ENCODE measurements at places on chromosomes 7 and 10.

DNA sequence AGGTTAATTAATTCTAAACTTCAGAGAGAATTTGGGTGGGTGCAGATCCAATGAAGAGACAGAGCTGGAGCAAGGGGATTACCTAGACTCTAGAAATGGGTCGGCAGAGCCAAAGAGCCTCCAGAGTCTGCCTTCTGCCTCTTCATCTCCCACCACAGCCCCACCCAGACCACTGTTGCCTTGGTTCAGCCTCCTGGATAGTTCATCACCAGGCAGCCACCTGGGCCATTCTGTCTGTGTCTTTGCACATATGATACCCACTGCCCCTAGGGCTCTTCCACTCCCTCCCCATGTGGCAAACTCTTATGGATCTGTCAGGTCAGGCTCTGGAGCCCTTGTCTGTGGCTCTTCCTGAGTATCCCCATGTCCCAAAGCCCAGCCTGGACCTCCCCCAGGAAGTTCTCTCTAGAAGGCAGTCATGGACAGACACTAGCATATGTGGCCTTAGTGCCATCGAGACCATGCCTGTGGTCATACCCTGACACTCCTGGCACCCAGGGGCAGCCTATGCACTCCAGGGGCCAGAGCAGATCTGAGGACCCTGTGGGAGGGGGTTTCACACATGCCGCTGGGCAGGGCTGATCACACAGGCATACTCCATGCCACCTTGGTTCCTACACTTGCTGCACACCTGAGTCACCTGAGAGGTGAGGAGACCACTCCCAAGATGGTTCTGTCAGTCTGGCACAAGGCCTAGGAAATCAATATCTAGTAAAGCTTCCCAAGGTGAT, 41.6 kb downstream of the FRMPD2 start:
- no peak for DNase-seq

GRCh38 chr10:68938117-68938516, 17.9 kb upstream of the DDX21 start:
- no peak for DNase-seq

DNA sequence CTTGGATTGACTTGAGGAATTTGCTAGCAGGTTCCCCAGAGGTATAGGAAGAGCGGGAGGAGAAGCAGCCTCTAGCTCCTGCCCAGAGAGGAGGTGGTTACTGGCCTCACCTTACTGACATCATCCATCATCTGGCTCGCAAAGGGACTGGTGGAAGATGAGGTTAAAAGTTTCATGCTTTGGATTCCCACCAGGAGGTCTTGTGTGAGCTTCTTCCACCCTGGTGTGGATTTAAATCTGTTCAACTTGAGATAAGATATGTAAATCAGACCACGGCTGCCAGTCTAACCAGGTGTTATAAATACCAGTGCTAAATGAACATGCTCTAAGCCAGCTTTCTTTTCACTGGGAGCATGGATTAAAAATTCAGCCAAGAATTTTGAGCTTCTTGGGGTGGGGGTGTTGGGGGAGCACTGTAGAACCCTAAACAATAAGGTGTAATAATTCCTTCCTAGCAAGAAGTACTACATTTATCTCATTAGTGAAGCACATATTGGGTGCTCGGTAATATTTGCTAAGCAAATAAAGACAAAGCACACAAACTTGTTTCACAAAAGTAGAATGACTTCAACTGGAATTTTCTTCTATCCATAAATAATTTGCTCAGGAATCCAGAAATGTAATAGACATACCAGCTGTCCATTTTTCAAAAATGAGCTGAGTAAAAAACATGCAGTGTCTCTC, 7.8 kb downstream of the PROSER2 start:
- DNase-seq, result no peak

- DNase-seq, result no peak
Measured at GRCh38 chr7:92924800-92925199, 88.4 kb upstream of the CDK6 start.

GRCh38 chr10:116712989-116713543, 29.3 kb downstream of the HSPA12A start:
- no peak for DNase-seq

GRCh38 chr7:69568266-69568665, 30.0 kb upstream of the AUTS2 start:
- no peak for DNase-seq

GRCh38 chr10:123180101-123181090, 26.2 kb downstream of the BUB3 start:
- DNase-seq, result no peak

- no peak for DNase-seq
Measured at GRCh38 chr7:45626441-45627430, 52.6 kb downstream of the ADCY1 start.

DNA sequence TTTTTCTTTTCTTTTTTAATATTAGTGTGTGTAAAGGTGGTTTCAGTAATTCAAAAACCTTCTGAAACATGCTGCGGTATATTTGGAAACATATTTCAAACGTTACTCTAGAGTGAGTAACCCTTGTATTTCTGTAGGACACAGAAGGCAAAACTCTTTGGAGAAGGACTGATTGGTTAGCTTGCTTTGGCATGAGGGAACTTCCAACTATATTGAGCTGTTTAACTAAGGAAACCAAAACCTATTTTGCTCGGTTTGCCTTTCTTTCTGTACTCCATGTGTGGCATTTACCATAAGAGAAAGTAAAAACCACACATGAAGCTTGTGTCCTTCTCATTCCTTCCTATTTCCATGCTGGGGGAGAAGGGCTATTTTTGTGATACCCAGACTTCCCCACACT, 149.8 kb downstream of the DYNC1I1 start:
- DNase-seq, result no peak

DNA sequence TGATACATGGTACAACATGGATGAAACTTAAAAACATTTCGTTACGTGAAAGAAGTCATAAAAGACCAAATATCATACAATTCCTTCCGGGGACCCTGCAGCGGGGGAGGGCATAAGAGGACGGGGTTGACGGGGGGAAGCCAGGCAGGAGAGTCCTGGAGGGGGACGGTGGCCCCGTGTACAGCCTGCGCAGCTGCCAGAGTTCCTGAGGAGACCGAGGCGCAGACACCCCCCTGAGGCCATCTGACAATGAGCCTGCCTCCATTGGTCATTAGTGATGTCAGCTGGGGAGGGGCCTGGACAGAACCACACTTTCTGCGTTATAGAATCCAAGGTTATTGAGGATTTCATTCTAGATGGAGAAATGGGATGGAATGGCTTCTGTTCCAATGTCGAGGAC, 47.2 kb downstream of the PRKAG2 start:
- no peak for DNase-seq

- DNase-seq, result no peak
Measured at GRCh38 chr10:77070346-77070745, 567.3 kb downstream of the KCNMA1 start.

DNA sequence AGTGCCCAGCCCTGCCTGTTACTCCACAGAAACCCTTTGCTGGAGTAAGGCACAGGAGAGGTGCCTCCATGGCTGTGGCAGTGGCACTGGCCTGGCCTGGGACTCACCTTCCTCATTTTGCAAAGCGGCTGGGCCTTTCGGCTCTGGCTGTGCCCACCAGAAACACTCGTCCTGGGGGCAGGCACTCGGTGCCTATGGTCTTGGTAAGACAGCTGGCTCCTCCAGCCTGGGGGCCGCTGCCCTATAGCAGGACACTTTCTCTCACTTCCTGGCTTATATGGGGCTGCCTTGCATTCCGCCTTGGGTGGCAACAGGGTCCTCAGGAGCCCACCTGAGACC, 13.2 kb downstream of the ZMIZ1 start:
- no peak for DNase-seq

GRCh38 chr7:71459132-71459531, 327.2 kb downstream of the GALNT17 start:
- DNase-seq, result no peak

- no peak for DNase-seq
Measured at GRCh38 chr10:92590623-92591549, 2.0 kb upstream of the KIF11 start.

- no peak for DNase-seq
Measured at GRCh38 chr10:36669615-36670352, 455.6 kb upstream of the ANKRD30A start.

GRCh38 chr7:126856691-126857291, 395.9 kb downstream of the GRM8 start:
- no peak for DNase-seq

GRCh38 chr10:13699216-13699615, 112.5 kb downstream of the PRPF18 start:
- no peak for DNase-seq

- DNase-seq, result no peak
Measured at GRCh38 chr10:68385740-68386139, 21.3 kb downstream of the RUFY2 start.

GRCh38 chr7:90165724-90166123, 11.5 kb downstream of the STEAP1 start:
- DNase-seq, result no peak

DNA sequence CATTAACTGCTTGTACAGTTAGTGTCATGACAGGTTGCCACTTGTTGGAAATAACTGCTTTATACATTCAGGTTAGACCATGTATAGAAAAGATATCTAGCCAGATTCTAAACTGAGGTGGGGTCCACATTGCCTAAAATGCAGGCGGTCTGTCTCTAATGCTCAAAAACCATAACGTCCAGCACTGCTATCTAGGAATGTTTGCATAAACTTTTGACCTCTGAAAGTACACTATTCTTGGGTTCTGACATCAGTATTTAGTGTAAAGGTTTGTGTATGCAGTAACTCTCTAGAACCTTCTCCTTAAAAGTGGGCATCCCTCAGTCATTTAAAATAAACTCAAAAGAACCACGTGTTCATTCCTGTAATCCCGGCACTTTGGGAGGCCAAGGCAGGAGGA, 10.3 kb upstream of the FAM171A1 start:
- DNase-seq, result no peak

DNA sequence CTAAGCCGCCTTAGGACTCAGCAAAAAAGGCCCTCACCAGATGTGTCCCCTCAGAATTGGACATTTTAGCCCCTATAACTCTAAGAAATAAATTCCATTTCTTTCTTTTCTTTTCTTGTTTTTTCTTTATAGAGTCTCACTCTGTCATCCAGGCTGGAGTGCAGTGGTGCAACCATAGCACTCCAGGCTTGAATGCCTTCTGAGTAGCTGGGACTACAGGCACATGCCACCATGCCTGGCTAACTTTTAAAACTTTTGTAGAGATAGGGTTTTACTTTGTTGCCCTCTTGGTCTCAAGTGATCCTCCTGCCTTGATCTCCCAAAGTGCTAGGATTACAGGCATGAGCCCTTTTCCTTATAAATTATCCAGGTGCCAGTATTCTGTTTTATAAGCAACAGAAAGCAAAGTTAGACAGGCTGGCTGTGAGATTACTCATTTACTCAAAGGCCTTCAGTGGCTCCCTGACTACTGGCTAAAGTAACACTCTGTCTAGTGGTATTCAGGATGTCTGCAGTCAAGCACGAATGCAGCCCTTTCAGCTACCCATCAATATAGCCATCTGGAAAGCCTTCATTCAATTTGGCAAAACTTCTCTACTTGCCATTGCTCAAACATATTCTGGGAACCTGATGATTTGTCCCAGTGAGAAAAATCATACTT, 128.6 kb downstream of the ICA1 start:
- no peak for DNase-seq

DNA sequence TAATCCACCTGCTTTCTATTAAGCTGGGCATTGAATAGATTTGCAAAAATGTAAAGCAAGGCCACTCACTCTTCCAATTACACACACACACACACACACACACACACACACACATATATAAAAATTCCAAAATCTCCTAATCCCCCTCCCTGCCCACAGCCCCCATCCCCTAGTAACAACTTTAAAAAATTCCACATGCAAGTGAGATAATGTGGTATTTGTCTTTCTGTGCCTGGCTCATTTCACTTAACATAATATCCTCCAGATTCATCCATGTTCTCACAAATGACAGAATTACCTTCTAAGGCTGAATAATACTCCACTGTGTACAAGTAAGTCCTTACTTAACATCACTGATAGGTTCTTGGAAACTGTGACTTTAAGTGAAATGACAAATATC, 24.2 kb downstream of the SH2D4B start:
- DNase-seq, result peak; percentile 1

DNA sequence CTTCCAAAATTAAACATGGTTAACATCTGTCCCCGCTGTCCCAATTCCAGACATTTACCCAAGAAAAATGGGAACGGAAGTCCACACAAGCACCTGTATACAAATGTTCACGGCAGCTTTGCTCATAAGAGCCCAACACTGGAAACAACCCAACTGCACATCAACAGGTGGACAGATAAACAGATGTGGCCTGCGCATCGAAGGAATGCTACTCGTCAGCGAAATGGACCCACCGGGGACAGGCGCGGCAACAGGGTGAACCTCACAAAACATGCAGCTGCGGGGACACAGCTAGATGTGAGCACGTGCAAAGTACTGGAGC, 20.9 kb downstream of the GPR146 start:
- DNase-seq, result no peak

DNA sequence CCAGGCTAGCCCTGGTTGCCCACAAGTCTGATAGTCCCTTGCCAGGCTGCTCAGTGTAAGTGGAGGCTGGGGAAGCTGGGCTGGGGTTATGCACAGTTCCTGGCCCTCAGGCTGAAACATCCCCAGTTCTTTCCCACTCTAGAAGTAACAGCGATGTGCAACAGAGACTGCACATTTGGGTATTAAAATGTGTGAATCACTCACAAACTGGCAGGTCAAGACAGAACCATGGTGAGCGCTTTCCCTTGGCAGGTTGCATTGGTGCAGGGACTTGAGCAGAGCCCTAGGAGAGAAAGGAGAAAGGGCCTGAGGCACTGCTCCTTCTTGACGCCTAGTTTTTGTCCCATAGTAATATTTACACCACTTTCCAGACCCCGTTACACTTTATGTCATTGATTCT, 56.1 kb upstream of the SLC35B4 start:
- no peak for DNase-seq

- DNase-seq, result no peak
Measured at GRCh38 chr10:89565180-89565579, 29.8 kb upstream of the SLC16A12 start.

GRCh38 chr10:30488316-30488715, 54.3 kb downstream of the MAP3K8 start:
- DNase-seq, result no peak

- DNase-seq, result no peak
Measured at GRCh38 chr10:121080281-121080891, 229.2 kb downstream of the WDR11 start.

DNA sequence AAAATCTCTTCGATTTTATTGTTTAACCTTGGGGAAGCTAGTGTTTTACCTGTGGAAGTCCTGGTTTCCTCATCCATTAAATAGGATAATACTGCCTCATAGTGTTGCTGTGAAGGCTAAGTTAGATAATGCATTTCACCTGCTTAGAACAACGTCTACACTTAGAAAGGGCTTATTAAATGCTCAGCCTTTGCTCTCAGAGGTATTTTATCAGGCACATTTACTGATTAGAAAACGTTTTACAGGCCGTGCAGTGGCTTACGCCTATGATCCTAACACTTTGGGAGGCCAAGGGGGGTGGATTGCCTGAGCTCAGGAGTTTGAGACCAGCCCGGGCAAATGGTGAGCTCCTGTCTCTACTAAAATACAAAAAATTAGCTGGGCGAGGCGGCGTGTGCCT, 144.4 kb downstream of the INSYN2A start:
- DNase-seq, result no peak

- DNase-seq, result no peak
Measured at GRCh38 chr7:158588878-158589442, 1.3 kb upstream of the PTPRN2 start.

GRCh38 chr10:132992433-132993215, 50.3 kb upstream of the CFAP46 start:
- DNase-seq, result no peak

Data from lower leg skin (tissue), 4 donors.